ENCODE measurements at places on chromosomes 16 and 17.
A peak's percentile ranks its signal among the peaks of the same experiment; 100 is the strongest.

GRCh38 chr17:78678222-78678557 lies 101.0 kb upstream of the DNAH17 start:
- no peak for DNase-seq

DNA sequence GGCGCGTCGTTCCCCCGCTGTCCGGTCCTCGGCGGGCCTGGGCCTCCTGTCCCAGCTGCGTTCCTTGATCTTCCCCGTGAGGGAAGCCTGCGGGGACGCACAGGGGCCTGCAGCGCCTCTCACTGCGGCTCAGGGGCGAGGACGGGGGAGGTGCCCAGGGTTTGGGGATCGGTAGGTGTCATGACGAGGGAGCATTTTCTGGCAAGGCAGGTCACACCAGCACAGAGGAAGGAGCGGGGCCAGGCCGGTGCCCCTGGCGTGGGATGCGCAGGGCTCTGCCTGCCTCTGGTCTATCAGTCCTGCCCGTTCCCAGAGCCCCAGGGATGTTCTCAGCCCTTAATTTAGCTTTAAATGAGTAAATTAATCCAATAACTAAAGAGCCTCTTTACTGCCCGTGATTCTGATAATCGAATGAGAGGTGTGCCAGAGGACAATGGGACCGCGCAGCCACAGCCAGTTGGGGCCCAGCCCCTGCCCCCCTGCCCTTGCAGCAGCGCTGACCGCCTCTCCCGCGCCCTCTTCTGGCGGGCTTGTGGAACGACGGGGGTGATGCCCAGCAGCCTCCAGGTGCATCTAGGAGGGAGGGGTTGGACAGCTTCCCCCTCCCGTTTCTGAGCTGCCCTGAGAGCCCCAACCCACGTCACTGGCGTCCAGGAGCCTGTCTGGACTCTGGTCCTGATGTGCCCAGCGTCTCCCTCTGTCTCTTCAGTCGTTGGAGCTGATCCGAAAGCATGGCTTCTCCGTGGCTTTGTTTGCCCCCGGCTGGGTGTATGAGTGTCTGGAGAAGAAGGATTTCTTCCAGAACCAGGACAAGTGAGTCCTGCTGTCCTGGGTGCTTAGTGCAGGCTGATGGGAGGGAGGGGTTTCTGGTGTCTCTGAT lies 7.9 kb downstream of the ENGASE start:
- DNase-seq = peak; percentile 81

DNA sequence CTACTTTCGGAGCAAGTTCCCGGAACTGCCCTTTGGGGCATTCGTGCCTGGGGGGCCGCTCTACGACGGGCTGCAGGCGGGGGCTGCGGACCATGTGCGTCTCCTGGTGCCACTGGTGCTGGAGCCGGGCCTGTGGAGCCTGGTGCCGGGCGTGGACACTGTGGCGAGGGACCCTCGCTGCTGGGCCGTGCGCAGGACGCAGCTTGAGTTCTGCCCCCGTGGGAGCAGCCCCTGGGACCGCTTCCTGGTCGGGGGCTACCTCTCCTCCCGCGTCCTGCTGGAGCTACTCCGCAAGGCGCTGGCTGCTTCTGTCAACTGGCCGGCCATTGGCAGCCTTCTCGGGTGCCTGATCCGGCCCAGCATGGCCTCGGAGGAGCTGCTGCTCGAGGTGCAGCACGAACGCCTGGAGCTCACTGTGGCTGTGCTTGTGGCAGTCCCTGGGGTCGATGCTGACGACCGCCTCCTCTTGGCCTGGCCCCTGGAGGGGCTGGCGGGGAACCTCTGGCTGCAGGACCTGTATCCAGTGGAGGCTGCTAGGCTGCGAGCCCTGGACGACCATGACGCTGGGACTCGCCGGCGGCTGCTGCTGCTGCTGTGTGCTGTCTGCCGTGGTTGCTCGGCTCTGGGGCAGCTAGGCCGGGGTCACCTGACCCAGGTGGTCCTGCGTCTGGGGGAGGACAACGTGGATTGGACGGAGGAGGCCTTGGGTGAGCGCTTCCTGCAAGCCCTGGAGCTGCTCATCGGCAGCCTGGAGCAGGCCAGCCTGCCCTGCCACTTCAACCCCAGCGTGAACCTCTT lies 3.6 kb downstream of the MIEF2 start:
- DNase-seq = no peak

DNA sequence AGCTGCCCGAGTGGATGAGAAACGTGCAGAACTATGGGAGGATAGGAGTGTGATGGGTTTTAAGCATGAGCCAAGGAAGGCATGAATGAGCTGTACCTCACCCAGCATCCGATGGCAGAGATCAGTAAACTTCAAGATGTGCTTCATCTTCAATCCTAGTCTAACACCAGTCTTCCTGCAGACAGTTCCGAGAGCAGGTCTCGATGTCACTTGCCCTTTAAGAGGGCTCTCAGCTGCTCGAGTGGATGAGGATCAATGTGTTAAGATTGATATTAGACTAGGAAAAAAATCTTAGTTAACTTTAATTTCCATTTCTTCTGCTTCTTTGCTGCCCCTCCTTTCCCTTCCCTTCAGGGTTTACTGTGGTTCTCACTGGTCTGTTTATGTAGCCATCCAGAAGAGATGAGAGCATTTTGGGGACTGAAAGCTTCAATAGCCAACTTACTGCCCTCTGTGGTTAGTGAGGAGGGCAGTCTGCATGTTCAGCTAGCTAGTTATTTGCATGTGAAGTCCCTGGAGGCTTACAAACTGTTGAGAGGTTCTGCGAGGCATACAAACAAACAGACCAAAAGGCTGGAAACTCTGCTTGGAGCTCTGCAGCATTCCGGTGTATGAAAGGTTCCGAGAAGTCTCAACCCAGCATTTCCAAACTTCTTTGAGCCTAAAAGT lies 15.3 kb downstream of the KLHL36 start:
- DNase-seq = no peak

DNA sequence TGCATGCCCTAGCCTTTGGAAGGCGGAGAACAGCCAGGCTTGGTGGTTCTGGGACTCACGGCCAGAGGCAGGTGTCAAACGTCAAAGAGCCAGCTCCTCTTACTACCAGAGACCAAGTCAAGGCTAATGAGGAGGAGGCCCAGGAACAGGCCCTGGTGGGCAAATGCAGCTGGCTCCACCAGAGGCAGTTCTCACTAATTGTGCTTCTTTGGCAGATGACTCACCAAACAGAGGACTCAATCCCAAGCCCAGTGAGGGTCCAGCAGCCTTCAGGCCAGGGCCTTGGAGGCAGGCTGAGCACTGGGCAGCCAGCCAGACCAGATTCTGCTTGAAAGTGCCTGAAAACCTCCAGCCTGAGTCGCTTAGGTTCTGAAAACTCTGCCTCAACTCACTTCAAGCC lies 336.5 kb upstream of the CDH5 start:
- DNase-seq = no peak

GRCh38 chr16:79815049-79815448 lies 214.5 kb upstream of the MAF start:
- DNase-seq = no peak

DNA sequence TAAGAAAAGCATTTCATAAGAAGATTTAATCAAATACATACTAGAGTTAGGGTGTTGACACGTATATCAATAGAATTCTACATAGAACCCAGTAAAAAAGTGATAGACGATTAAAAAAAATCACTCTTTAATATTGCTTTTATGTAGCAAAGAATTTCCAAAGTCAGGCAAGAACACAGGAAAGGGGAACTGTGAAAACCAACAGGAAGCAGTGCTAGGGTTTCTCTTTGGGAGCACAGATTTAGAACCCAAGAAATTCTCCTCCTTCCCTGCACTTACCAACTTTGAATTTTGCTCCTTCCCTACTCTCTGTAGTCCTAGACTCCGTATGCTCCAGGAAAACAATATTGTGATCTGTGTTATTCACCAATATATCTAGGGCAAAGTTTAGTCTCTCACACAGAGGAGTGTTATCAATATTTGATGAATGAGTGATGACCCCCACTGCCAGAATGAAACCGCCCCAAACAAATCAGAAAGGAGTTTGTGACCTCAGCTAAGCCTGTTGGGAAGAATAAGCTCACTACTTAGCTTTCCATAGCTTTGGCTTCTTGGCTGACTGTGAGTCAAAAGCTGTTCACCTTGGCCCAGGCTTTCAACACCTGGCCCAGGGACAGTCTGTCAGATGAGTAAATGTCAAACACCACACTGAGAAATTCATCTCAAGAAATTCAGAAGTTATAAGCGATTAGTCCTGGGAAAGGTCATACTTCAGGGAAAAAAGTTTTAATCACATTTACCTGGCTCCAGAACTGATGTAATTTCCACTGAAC lies 8.6 kb downstream of the RFWD3 start:
- no peak for DNase-seq

GRCh38 chr16:22814711-22815105 lies 746 bp downstream of the HS3ST2 start:
- DNase-seq = no peak

DNA sequence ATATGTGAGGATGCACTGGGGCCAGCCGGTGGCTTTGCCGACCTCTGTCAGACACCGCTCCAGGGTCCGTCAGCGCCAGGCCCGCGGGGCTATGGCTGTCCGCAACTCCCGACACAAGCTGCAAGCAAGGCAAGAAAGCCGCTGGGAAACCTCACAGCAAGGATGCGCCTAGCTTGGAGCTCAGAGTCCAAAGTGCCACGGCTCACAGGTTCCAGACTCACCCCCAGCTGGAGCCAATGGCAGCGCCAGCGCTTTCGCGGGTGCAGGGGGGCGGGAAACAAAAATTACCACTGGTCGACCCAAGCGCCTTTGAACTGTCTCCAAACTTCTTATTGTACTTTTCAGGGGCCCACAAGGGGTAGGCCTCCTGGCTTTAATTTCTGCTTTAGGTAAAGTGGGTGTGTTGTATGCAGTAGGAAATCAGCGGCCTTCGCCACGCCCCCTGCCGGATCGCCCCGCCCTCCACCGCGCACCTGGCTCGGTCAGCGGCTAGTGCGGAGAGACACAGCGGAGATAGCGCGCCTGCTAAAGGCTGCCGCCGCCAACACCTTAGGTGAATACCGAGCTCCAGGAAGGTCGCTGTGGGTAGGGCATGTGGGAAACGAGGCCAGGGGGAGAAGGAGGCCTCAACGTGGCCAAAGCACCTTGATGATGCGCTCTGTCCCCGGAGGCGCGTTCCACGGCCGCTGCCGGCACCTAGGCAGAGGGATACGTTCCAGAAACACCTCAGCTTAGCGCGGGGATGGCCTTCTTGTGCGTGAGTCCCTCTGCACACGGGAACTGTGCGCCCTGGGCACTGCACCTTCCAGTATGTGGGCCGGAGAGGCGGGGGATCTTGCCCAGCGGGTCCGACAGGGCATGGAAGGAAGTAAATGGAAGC lies 61.0 kb upstream of the RBL2 start:
- no peak for DNase-seq

DNA sequence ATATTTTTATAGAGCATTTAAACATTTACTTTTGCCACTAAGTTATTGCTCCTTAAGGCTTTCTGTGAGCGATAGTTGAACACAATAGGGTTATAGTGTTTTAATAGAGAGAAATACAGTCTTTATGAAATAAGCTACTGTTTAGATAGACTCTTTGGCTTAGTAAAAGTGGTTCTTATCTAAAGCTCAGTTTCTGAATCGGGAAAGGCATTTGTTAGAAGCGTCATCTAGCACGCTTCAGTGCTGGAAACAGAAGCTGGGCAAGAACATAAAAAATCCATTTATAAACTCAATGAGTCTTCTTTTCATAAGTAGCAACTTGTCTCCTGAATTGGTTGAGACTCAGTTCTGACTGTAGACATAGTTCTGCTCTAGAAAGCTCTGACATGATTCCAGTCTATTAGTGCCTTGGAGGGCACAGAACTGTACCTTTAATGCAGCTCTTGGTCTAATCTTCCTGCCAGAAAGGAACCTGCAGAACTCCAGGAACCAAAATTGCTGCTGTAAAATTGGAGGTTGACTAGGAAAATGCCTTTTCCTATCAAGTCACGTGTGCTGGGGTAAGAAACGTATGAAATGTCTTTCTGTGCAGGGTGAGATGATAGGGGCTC lies 55.4 kb upstream of the DNAJA2 start:
- no peak for DNase-seq

GRCh38 chr16:11229906-11230305 lies 26.1 kb downstream of the SOCS1 start:
- no peak for DNase-seq

DNA sequence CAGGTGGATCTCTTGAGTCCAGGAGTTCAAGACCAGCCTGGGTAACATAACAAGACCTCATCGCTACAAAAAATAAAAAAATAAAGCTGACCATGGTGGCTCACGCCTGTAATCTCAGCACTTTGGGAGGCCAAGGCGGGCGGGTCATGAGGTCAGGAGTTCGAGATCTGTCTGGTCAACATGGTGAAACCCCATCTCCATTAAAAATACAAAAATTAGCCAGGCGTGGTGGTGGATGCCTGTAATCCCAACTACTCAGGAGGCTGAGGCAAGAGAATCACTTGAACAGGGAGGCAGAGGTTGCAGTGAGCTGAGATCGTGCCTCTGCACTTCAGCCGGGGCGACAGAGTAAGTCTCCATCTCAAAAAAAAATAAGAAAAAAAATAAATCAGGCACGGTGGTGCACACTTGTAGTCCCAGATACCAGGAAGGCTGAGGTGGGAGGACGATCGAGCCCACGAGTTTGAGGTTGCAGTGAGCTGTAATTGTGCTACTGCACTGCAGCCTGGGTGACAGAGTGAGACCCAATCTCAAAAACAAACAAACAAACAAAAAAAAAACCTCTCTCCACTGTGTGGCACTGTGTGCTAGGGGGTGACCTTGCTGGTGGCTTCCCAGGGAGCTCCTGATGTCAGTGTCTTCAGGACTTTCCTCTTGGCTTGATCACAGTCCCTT lies 19.8 kb upstream of the MAPK3 start:
- no peak for DNase-seq

DNA sequence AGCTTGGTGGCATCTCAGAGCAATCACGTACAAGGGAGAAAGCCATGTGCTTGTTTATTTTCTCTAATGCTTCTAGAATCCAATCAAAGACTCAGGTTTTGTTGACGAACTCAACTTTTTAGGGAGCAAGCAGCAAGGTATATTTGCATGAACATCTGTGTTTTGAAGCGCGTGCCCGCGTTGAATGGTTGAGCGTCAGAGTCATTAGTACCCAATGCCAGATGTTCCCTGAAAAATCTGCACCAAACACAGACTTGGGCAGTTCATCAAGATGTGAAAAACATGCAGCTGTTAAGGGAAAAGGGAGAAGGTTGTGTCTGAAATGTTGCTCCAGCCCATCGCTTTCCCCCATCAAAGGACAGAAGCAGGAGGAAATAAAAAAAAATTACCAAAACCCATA lies 170.4 kb downstream of the SNX29 start:
- DNase-seq = no peak

DNA sequence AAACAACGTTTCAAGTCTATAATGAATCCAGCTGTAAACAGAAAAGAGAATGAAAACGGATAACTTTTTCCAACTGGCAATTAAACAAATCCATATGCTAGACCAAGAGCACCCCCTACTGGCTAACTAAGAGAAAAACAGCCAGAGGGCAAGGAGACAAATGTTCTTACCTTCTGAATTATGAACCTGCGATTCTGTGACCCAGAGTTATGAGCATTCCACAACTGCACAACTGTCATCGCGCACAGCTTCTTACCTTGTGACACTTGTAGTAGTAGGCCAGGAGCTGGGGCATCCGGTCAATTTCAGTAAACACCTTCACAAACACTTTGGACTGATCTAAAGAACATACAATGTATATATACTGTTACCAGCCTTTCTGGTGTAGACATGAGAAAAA lies 18.6 kb downstream of the COG7 start:
- DNase-seq = peak; percentile 68

GRCh38 chr17:4891411-4892410 lies 7.6 kb upstream of the C17orf107 start:
- DNase-seq = no peak
